RWPE2 (cell line): ENCODE measurements at places on chromosomes 13 and 19.

GRCh38 chr13:39554371-39554770, 48.6 kb downstream of the LHFPL6 start:
- H3K27ac ChIP-seq = no peak overlapping the region
- no peak for DNase-seq
- no peaks in the 10 kb centered on the region for H3K27me3 ChIP-seq
- H3K36me3 ChIP-seq = no peaks in the 10 kb centered on the region
- no peak overlapping the region for H3K4me3 ChIP-seq

GRCh38 chr13:52617070-52618060, 24.9 kb upstream of the HNRNPA1L2 start:
- peaks cover 5% of the 10 kb centered on the region for H3K36me3 ChIP-seq
- peaks cover 7% of the 10 kb centered on the region for H3K4me1 ChIP-seq
- peak overlapping the region; percentile 62 for H3K27ac ChIP-seq
- peak overlapping the region; percentile 43 for H3K4me3 ChIP-seq

GRCh38 chr19:9308091-9308770, 1.4 kb downstream of the ZNF699 start:
- H3K36me3 ChIP-seq = peaks cover 32% of the 10 kb centered on the region
- no peak for DNase-seq
- peaks cover 17% of the 10 kb centered on the region for H3K4me1 ChIP-seq
- no peaks in the 10 kb centered on the region for H3K27me3 ChIP-seq
- peak overlapping the region; percentile 71 for H3K4me3 ChIP-seq

DNA sequence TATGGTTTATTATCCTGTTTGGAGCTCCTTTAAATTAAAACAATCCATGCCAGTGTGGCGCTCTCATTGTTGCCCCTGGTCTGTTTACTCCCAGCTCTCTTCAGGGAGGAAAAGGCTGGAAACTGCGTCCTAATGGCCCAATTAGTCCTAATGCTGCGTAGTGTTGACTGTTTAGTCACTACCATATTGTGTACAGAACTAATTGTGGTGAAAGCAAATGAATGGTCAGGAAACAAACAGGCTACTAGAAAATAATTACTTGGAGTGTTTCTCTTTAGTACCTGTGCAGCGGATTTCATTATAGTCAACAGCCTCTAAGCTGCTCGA, 54.5 kb upstream of the MTIF3 start:
- no peak for DNase-seq
- no peak overlapping the region for H3K27ac ChIP-seq
- H3K4me1 ChIP-seq = no peaks in the 10 kb centered on the region
- no peaks in the 10 kb centered on the region for H3K36me3 ChIP-seq

- H3K4me1 ChIP-seq = no peaks in the 10 kb centered on the region
- DNase-seq = no peak
- H3K27ac ChIP-seq = no peak overlapping the region
These were observed 328.6 kb downstream of the SUCLA2 start for GRCh38 chr13:47672245-47673008.

- H3K27ac ChIP-seq = peak overlapping the region; percentile 87
- H3K27me3 ChIP-seq = no peaks in the 10 kb centered on the region
- H3K36me3 ChIP-seq = peaks cover 40% of the 10 kb centered on the region
These were observed 1.7 kb downstream of the IRS2 start for GRCh38 chr13:109784590-109785140.

DNA sequence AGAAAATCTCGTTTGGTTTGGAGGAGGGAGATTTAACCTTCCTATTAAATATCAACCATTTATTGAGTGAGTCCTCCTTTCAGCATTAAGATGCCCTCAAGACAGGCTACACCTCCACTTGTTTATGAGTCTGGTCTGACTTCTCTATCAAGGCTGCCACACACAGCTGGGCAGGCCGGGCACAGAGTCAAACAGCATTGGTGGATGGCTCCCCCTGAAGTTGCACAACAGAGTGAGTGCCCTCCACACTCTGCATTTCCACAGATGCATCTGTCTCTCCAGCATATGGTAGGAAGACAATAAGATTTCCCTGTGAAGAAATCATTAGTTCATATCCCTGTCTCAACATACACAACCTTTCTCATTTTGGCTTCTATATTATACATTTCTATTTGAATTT, 31.4 kb downstream of the PHF11 start:
- no peak overlapping the region for H3K4me3 ChIP-seq
- H3K27me3 ChIP-seq = no peaks in the 10 kb centered on the region
- H3K27ac ChIP-seq = no peak overlapping the region
- no peak for DNase-seq
- no peaks in the 10 kb centered on the region for H3K4me1 ChIP-seq

GRCh38 chr13:38990693-38991092, at the start of gene STOML3:
Gene STOML3 (minus strand): TSS chr13:38990831. CDS start chr13:38990721, 110 bp downstream.
- H3K4me1 ChIP-seq = no peaks in the 10 kb centered on the region
- DNase-seq = no peak
- H3K27ac ChIP-seq = no peak within 1 kb of the TSS
- no peaks in the 10 kb centered on the region for H3K27me3 ChIP-seq
- H3K36me3 ChIP-seq = no peaks in the 10 kb centered on the region
- no peak within 1 kb of the TSS for H3K4me3 ChIP-seq

GRCh38 chr13:51469790-51470189, 17.0 kb upstream of the INTS6 start:
- no peak for DNase-seq
- no peak overlapping the region for H3K27ac ChIP-seq
- no peaks in the 10 kb centered on the region for H3K4me1 ChIP-seq

DNA sequence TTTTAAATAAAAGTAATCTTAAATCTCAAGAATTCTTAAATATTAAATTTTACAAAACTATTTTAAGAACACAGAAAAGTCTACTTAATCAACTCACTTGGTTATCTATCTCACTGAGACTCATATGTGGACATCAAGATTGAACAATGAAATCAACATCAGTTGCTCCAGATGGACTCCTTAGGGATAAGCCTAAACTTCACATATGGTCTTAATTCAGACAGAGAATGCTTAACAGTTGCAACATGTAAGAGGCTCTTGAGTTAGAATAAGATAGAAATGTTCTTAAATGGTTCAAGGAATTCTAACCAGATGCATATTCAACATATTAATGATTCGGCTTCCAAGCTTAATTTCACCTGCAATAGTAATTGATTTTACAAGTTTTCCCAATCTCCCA, 1730.9 kb downstream of the PCDH9 start:
- no peaks in the 10 kb centered on the region for H3K4me1 ChIP-seq
- no peaks in the 10 kb centered on the region for H3K36me3 ChIP-seq
- no peak overlapping the region for H3K4me3 ChIP-seq
- H3K27ac ChIP-seq = no peak overlapping the region
- H3K27me3 ChIP-seq = no peaks in the 10 kb centered on the region

DNA sequence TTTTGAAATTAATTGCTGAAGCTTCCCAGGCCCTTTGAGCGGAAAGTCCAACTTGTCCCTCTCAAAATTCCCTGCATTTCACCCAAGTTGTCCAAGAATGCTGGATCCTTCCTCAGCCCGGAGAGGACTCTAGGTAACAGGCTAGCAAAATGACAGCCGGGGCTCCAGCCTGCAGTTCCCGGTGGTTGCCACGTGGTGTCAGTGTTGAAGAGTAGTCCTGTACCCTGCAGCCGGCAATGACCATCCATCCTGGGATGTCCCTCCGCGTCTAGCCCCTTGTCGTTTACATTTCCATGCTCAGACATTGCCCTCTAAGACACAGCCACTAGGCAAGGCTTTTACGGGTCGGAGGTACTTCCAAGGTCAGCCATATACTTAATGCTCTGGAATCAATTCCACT, 31.4 kb upstream of the MTIF3 start:
- no peak for DNase-seq
- H3K4me1 ChIP-seq = peaks cover 10% of the 10 kb centered on the region
- no peaks in the 10 kb centered on the region for H3K27me3 ChIP-seq
- no peaks in the 10 kb centered on the region for H3K36me3 ChIP-seq
- H3K4me3 ChIP-seq = no peak overlapping the region

DNA sequence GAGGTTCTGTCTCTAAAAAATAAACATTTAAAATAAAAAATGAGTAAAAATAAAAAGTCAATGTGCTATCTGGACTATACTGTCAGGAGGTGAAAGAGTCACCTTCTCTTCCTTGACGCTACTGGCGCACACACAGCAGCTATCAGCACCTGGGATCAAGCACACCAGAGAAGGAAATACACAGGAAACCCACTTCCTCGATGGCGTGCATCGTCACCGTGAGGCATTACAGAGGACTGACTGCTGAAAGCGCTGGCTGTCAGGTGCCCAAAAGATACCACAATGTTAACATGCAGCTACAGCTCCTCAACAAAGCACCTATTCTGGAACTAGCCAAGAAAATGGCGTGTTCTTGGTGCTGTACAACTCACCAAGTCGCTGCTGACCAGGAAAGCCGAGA, 6.1 kb downstream of the SLC35E1 start:
- H3K27ac ChIP-seq = no peak overlapping the region
- H3K36me3 ChIP-seq = peaks cover 92% of the 10 kb centered on the region
- DNase-seq = no peak
- H3K4me1 ChIP-seq = peaks cover 11% of the 10 kb centered on the region
- H3K27me3 ChIP-seq = no peaks in the 10 kb centered on the region

DNA sequence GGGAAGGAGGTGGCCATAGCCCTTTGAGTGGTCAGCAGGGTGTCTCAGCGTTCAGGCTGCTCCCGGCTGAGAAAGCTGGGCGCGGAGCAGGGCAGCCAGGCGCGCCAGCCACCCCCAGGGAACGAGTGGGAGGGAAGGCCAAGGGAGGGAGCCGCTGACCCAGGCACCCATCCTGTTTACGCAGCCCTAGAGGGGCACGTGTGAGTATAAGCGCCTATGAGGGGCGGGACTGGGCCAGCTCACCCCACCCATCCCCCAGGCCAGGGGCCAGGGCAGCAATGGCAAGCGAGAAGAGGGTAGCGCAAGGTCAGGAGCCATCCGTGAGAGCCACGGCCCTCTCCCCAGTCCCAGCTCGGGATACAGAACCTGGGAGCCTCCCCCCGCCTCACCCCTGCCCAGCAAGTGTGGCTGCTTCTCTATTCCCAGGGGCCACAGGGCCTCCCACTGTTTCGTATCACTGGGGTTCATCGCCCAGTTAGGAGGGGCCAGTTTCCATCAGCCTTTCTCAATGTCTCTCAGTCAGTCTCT, 897 bp upstream of the DMKN start:
- no peak overlapping the region for H3K27ac ChIP-seq
- H3K4me1 ChIP-seq = peaks cover 7% of the 10 kb centered on the region
- H3K27me3 ChIP-seq = no peaks in the 10 kb centered on the region
- no peaks in the 10 kb centered on the region; the same call in 1 of the 2 replicates for H3K36me3 ChIP-seq
- H3K4me3 ChIP-seq = no peak overlapping the region

DNA sequence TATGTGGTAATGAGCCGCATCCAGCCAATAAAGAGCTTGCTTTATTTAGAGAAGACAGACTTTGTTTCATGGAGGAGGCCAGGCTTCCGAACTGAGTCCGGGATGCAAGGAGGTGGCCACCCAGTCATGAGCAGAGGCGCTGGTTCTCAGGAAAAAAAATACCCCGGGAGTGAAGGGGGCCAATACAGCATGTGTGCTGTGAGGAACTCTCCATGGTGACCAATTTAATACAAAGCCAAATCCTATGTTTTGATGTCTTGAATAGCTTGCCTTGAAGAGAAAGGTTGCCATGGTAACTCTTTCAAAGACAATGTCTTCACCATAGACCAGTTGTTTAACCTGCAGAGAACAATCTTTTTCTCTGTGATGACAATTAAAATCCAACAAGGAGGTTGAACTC, 43.4 kb upstream of the PDCD5 start:
- no peaks in the 10 kb centered on the region for H3K4me1 ChIP-seq
- no peaks in the 10 kb centered on the region for H3K36me3 ChIP-seq
- no peak for DNase-seq
- no peaks in the 10 kb centered on the region for H3K27me3 ChIP-seq
- no peak overlapping the region for H3K4me3 ChIP-seq

DNA sequence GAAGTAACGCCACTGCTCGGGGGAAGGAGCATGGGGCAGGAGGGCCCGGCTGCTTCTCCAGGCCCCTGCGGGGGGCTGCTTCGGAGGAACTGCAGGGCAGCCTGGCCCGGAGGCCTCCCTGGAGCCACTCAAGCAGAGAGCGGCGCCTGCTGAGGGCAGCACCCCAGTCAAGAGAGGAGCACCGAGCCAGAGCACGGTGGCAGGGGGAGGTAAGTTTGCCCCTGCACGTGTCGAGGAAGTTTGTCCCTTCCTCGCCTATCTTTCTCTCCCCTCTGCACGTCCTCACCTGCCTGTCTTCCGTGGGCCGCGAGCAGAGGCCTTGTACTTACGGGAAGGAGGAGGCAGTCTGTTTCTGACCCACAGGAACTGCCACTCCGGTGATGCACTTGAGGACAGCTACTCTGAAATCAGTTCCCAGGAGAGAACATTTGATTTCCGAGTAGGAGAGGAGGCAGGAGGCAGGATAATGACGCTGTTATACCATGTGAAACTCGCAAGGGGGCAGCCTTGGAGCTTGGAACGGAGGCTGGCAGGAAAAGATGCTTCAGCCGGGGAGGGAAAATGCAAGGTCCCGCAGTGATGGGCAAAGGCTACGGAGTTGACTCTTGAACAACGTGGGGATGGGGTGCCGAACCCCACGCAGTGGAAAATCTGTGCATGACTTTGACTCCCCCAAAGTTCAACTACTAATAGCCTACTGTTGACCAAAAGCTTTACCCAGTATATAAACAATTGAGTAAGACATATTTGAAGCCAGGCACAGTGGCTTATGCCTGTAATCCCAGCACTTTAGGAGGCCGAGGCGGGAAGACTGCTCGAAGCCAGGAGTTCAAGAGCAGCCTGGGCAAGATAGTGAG, 5.0 kb downstream of the FFAR1 start:
- no peak overlapping the region for H3K27ac ChIP-seq
- no peak overlapping the region for H3K4me3 ChIP-seq
- no peak for DNase-seq
- no peaks in the 10 kb centered on the region for H3K4me1 ChIP-seq
- peaks cover 4% of the 10 kb centered on the region for H3K27me3 ChIP-seq

DNA sequence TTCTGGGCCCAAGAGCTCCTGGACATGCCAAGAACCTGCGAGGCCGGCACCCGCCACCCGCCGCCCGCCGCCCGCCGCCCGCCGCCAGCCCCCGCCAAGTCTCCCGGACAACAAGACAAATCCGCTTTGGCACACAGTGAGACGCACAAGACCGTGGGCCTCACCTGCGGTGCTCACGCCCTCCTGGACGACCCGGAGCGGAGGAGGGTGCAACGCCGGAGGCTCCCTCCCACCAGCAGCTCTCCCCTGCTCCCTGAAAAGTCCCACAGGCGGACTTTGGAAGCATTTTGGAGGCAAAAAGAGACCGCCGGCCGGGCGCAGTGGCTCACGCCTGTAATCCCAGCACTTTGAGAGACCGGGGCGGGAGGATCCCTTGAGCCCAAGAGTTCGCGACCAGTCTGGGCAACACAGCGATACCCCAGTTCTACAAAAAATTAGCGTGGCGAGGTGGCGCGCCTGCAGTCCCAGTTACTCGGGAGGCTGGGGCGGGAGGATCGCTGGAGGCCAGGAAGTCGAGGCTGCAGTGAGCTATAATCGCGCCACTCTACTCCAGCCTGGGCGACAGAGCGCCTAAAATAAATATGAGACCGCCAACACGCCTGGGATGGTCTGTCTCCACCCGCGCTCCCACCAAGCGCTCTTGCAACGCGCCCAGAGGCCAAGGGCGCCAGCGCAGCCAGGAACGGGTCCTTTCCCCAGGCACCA, 783 bp downstream of the RHPN2 start:
- H3K4me3 ChIP-seq = peak overlapping the region; percentile 44
- no peaks in the 10 kb centered on the region for H3K4me1 ChIP-seq
- H3K27me3 ChIP-seq = no peaks in the 10 kb centered on the region
- no peak for DNase-seq
